ENCODE measurements at places on chromosomes 16 and 17.
A peak's percentile ranks its signal among the peaks of the same experiment; 100 is the strongest.

DNA sequence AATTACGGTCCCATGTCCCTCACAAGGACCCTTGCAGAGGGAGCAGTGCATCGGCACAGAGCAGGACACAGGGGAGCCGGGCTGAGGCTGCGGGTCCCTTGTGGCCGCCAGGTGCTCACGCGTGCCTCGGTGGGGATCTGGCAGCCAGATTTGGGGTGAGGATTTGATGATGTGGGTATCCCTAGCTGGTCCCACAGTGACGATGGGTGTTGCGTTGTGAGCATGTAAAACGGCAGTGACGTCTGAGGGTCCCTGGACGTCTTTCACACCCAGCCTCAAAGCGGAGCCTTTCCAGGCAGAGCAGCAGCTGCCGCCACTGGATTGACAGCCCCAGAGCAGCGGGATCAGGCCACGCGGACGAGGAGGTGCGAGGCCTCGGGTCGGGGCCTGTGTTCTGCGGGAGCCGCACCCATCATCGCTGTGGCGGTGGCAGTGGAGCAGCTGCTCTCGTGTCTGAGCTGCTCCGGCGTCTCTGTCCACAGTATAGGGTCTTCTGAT is 54.6 kb downstream of the WDR45B start:
- no peak for DNase-seq

GRCh38 chr16:31714903-31715504 is 158.6 kb upstream of the ZNF267 start:
- no peak for DNase-seq

DNA sequence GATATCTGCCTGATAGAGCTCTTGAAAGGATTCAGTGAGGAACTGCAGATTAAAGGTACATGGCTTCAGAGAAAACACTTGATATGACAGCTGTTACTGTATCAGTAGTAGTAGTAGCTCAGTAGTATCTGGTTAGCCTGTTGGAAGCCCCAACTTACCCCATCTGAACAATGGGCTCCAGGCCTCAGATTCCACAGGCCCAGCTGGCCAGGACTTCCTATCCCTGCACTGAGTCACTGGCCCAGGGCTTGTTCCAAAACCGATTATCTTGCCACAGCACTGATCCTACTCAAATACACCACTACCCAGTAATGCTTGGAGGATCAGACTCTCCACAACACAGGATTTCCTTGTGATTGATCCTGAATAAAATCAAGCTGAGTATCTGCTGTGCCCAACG is 32.6 kb downstream of the DCUN1D3 start:
- DNase-seq = no peak

GRCh38 chr16:54140788-54141136 is 145.8 kb downstream of the IRX3 start:
- DNase-seq = no peak

DNA sequence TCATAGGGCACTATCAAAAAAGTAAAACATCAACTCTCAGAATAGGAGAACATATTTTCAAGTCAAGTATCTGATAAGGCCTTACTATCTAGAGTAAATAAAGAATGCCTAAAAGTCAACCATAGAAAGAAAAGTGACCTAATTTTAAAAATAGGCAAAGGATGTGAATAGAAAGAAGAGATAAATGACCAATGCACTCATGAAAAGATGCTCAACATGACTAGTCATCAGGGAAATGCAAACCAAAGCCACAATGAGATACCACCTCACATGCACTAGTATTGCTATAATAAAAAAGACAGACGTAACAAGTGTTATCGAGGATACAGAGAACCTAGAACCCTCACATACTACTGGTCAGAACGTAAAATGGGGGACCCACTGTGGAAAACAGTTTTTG is 90.8 kb downstream of the DYNLRB2 start:
- no peak for DNase-seq

GRCh38 chr16:77437859-77438258 is 3.0 kb upstream of the ADAMTS18 start:
- DNase-seq = no peak

GRCh38 chr17:75625813-75626486 is 7.3 kb upstream of the SMIM5 start:
- peak; percentile 16 for DNase-seq

DNA sequence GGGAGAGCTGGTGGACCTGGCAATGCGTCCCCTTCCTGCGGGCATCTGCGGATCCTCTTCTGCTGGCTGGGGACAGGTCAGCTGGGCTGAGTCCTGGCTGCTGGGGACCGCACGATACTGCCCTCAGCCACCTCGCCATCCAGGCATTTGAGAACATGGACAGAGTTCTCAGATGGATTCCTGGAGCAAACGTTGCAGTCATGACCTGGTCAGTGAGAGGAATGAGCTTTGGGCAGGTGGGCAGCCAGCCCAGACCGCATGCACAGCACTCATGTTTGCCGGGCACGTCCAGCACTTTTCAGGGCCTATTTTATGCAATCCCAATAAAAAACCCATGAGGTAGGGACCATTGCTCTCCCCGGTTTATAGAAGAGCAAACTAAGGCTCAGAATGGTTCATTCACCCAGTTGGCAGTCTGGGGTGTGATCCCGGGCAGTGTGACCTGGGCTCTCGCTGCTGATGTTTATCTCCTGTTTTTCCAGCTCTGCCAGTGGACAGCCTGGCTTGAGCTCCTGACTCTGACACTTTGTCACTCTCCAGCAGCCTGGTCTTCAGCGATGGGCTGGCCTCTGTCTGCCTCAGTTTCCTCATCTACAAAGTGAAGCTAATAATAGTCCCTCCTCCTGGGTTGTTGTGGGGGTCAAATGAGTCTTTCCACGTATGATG is 294.7 kb downstream of the IRF8 start:
- DNase-seq = no peak

DNA sequence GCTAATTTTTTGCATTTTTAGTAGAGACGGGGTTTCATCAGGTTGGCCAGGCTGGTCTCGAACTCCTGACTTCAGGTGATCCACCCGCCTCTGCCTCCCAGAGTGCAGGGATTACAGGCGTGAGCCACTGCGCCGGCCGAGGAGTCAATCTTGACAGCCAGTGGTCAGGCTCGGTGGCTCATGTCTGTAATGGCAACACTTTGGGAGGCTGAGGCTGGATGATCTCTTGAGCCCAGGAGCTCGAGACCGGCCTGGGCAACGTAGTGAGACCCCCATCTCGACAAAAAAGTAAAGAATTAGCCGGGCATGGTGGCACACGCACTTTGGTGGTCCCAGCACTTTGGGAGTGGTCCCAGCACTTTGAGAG is 608 bp upstream of the PGS1 start:
- no peak for DNase-seq

DNA sequence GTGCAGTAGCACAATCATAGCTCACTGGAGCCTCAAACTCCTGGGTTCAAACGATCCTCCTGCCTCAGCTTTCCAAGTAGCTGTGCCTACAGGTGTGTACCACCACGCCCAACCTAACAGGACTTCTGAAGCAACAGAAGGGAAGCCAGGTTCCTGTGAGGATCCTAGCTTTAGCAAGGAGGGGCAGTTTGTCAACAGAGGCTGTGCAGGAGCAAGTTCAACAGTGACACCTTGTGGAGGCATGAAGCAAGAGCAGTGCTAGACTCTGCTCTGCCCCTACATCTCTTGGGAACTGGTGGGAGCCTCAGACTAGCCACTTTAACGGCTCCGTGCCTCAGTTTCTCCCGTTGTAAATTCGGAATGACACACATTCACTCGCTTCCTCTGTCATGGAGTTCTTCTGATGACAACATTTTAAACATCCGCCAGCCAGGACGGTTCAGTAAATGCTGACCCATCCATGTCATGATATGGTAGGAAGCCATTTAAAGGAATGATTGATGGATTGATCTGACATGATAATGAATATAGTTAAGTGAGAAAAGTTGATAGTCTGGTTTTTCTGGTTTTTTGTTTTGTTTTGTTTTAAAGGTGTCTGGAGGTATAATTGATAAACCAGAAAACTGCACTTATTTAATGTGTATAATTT is 218.7 kb downstream of the MRTFB start:
- peak; percentile 26 for DNase-seq

DNA sequence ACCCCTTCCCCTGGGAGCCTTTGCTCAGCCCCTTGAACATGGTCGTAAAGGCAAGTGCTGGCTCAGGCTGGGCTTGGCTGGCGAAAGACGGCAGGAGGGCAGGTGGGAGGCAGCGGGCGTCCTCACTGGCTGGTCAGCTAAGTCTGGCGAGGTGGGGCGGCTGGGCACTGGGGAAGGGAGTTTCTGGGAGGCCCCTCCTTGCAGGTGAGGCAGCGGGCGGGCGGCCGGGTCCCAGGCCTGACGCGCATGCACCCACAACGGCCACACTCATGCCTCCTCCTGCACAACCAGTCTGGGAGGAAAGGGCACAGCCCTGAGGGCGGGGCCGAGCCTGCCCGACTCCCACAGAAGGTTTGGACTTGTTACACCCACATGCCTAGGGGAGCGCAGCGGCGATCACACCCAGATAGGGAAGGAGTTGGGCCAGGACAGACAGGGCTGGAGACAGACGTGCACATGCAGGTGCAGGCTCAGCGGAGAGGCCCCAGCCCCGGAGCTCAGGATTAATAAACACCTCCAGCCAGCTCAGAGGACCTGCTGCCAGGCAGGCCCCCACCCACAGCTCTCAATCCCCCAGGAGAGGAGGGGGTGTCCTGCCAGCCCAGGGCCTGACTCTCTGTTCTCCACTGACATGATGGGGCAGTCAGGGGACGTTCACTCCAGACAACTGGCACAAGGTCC is at the start of gene EVPL:
Gene EVPL (minus strand): TSS at position 148 of the 681 bp plus-strand sequence. CDS start 108 bp downstream, at position 40.
- DNase-seq = no peak

DNA sequence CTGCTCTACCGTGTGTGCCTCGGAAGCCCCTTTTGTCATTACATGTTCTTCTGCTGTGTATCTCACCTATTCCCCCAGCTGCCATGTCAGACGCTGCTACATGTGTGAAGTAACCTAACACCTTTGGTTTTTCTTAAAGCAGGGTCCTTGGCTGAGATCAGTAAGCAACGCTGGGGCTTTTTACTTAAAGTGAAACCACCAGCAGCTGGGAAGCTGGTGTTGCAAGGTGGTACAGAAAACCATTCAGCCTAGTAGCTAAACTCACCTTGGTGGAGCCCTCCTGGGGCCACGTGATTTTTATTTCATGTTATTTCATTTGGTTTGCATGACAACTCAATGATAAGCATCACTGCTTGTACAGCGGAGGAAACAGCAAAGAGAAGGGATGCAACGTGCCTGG is 62.6 kb downstream of the PLCG2 start:
- no peak for DNase-seq

DNA sequence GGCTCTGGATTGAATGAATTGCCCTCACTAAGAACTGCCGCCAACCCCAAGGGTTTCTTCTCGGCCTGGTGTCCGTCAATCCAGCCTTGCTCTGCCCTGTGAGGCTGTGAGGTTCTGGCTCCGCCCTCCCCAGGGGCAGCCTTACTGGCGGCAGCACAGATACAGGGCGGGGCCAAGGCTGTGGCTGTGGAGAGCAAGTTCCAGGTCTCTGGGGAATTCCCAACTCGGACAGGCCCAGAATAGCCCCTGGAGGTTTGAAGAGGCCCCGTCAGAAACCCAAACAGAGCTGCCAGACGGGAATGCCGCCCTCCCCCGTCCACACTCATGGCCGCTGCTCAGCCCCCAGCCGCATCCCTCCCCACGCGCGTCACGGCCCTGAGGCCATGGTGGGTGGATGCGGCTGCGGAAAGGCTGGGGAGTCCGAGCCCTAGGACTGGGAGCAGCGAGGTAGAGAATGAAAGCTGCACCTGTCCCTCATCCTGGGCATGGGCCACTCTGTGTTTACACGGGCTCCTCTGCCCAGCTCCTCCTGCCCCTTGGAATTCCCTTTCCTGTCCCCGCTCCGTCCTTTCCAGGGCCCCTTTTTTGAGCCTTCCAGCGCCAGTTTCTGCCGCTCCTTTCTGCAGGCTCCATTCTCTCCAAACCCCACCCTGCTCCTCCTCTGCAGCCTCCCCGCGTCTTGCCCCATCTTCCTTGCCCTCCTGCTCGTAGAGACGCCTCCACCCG is 660 bp upstream of the PRRT2 start:
- DNase-seq = peak; percentile 67

DNA sequence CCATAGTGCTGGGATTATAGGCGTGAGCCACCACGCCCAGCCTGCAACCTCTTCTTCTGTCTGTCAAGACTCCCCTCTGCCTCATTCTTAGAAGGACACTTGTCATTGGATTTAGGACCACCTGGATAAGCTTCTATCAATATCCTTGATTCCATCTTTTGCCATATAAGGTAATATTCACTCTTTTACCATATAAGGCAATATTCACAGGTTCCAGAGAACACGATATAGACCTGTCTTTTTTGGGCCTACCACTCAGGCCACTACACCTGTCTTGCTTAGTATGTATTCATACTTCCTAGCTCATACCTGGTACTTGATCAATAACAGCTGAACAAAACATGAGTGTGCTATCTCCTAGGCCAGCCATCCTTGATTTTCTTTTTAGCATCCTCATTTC is 149.2 kb upstream of the TOX3 start:
- DNase-seq = no peak

- DNase-seq = peak; percentile 13
Measured at GRCh38 chr17:10772425-10773380, 31.2 kb downstream of the TMEM238L start.

GRCh38 chr17:28906706-28907438 is 4.0 kb upstream of the DHRS13 start:
- no peak for DNase-seq

GRCh38 chr16:10504404-10504885 is 76.0 kb downstream of the EMP2 start:
- DNase-seq = no peak

- DNase-seq = peak; percentile 68
Measured at GRCh38 chr17:17663160-17664063, 17.8 kb upstream of the RAI1 start.

DNA sequence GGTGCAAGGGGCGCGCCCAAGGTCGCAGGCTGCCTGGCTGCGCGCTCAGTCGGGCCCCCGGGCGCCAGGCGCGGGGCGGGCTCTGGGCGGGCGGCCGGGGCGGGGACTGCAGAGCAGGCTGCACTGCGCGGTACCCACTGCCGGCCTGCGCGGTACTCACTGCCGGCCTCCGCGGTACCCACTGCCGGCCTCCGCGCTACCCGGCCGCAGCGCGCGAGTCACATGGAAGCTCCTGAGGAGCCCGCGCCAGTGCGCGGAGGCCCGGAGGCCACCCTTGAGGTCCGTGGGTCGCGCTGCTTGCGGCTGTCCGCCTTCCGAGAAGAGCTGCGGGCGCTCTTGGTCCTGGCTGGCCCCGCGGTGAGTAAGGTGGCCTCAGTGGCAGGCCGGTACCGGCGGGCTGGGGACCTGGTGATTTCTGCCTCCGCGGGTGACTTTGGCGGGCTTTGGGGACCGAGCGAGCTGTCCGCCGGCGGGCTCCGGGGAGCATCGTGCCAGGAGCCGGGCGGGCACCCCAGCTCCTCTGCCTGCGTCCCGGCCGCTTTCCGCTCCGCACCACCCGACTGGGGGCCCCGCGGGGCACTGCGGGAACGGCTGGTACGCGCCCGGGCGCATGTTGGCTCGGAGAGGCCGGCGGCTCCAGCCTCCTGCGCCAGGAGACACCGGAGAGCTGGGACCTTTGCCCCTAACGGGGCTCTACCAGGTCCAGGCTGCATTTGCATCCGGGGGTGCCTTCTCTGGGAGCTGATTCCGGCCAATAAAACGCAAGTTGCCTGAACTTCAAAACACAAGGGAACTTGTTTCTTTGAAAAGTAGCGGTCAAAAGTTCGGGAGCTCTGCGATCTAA is at the start of gene SLC47A1:
Gene SLC47A1 (plus strand): TSS at position 137 of the 844 bp plus-strand sequence. CDS start 86 bp downstream, at position 223.
- DNase-seq = peak; percentile 25

- no peak for DNase-seq
Measured at GRCh38 chr17:82489117-82489516, 30.4 kb upstream of the FOXK2 start.

- DNase-seq = no peak
Measured at GRCh38 chr16:47562366-47562765, 101.2 kb downstream of the PHKB start.

GRCh38 chr17:52148969-52149351 is 9.6 kb downstream of the CA10 start:
- no peak for DNase-seq

- DNase-seq = no peak
Measured at GRCh38 chr16:57799600-57800199, 2.6 kb downstream of the KIFC3 start.
